ENCODE measurements at places on chromosomes 6 and 20.

DNA sequence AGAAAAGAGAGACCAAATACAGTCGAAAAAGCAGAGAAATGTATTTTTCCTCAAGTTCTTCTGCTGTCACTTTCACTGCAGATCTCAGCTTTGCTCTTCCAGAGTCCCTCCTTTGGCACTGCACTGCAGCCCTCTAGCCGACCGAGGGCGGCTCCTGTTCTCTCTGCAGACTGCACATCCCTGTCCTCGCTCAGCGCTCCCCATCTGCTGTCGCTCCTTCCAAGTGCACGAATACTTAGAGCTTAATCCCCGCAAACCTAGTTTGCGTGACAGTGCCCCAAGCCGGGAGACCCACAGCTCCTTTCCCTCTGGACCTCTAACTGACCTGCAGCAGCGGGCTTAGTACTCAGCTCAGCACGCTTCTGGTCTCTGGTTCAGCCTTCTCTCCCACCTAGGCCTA lies 15.2 kb downstream of the RPP21 start:
- DNase-seq = no peak

DNA sequence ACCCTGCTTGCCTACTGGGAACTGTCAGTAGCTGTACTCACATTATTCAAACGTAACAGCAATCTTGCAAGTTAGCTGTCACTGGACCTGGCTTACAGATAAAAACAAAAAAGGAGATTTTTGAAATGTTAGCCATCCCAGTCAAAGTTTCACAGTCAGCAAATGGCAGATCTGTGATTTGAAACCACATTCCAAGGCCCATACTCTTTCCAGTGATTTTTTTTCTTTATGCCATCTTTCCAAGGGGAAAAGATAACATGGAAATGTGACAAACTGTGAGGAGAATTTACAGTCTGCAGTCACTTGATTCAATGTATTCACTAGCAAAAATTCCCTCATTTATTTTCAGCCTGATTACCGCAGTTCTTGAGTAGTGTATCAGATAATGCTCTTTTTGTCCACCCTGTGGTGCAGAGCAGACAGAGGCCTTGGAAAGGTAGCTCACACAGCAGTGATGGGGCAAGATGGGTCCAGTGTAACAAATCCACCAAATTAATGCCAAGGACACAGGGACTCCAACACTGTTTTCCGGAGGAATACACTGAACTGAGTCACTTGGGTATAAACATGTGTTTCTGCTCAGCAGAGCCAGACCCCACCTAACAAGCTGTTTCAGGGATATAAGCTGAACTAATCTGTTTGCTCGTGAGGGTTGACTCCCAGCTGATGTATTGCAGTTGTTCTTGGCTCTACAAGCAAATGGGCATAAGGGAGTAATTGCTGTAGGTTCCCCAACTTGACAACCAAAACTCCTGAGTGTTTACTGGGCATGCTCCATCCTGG lies 49.9 kb upstream of the ADGRF1 start:
- DNase-seq = no peak

- DNase-seq = no peak
Observed at GRCh38 chr20:50417023-50417329, 93.2 kb upstream of the PTPN1 start.

GRCh38 chr6:33909737-33910136 lies 105.9 kb upstream of the MLN start:
- no peak for DNase-seq

DNA sequence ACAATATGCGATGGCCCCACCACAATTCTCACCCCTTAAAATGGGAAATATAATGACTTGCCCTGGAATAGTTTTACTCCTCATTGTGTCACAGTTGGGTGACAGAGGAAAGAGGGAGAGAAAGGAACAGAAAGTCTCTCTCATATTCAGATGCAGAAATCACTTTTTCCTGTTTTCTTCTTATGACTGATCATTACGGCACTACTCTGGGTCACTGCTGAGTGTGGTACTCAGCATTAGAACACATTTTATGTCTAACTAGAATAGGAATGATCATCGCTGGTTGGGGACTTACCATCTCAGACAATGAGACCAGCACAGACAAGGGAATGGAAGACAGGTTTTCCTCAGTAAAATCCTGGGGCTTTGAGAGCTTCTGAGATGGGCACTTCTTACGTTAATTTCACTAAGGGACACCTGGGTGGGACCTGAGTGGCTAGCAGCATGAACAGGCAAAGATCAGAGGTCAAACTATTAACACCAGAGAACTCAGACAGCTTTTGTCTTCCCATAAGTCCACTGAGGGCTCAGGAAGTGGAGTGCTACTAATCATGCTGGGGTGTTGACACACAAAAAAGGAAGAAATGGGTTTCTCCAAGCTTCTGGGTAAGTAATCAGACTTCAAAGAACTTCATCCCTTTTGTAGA lies 54.9 kb upstream of the ARHGAP18 start:
- DNase-seq = no peak

DNA sequence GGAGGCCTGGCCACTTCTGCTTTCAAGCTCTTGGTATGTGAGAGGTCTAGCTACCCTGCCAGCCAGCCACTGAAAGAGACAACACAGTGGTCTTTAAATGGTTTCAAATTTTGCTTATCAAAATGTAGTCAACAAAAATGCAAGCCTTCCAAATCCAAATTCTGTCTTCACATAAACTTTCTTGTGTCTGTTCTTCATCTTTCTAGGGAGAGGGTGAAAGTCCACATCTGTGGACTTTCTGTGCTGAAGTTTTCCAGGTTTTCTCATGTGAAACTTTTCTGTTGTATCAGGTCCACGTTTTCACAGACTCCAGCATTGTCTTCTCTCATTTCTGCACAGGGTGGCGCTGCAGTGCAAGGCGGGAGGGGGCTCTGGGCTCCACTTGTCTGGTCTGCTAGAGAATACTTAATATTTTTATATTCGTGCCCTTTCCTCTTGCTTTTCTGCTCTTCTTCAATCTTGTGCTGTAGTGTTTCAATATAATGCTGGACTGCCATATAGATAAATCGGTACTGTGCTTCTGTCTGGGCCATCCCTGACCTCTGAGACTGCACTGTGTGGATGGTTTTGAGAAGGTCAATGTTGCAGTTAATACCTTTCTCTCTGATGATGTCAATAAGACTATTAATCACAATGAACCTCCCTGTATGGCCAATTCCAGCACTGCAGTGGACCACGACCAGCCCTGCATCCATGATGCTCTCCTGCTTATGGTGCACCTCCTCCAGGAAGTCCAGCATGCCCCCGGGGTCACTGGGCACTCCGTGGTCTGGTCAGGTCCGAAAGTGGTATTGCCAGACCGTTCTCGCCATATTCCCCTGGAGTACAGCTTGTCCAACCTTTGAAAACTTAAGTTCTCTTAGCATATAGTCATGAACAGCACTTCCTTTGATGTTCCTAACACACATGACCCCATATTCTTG lies 161.6 kb upstream of the TNFAIP3 start:
- DNase-seq = peak; percentile 55

- no peak for DNase-seq
Observed at GRCh38 chr20:31875671-31876070, 5.2 kb downstream of the TTLL9 start.

DNA sequence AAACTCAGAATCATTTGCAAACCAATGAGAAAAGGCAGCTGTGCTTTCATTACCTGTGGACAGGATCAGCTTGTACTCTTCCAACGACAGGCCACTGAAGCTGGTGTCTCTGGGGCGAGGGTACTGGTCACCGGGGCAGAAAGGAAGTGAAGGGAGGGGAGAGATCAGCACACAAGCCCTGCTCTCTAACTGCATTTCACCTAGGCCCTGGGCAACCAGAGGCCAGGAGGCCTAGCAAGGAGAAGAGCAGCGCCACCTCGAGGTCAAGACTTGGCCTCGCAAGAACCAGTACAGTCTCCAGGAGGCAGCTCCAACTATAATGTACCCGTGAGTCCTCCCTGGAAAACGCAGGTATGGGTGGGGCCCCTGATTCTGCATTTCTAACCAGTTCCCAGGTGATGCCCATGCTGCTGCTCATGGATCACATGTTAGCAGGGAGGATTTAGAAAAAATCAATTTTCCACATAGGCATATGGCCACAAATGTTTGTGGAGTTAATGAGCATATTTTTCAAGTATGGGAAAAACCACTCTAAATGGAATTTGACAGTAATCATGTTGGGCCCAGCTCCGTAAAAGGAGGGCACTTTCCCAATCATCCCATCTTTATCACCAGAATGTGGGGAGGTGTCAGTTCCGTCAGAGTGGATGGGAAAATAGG lies 11.0 kb downstream of the UQCC2 start:
- DNase-seq = no peak

- DNase-seq = no peak
Observed at GRCh38 chr6:163152701-163153100, 261.8 kb upstream of the QKI start.

- no peak for DNase-seq
Observed at GRCh38 chr6:122048570-122048969, 350.9 kb upstream of the HSF2 start.

DNA sequence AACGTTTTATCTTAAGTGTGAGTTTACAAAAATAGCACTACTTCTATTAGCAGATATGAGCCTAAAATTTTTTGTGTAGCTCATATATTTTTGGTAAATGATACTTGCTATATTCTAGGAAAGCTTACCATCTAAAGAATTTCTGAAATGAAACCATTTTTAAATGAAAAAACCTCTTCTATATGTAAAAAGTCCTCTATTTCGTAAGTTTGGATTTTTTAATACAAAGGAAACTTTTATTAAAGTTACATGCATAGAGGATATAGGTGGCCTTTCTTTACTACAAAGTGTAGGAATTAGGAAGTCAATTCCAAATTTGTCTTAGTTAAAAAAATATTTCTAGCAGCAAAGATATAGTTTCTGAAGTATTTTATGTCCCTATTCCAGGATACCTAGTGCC lies 18.8 kb downstream of the EFHC1 start:
- DNase-seq = no peak

DNA sequence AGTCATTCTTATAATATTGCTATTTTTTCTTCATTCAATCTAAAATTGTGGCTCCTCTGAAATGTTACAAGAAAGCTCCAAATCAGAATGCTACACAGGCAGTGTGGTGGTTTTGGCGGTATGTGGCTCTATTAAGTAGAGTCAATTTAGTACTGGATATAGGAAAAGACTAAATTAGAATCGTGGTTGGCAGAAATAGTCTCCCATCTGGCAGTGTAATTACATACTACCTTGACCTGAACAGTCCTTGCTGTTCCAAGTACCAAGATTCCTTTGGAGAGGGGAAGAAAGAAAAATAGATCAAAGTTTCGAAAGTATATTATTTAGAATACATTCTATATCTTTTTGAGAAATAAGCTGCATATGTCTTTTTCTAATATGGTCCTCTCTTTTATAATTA lies 78.2 kb downstream of the C6orf118 start:
- DNase-seq = no peak

GRCh38 chr20:53101992-53102760 lies 130.0 kb downstream of the TSHZ2 start:
- DNase-seq = no peak

DNA sequence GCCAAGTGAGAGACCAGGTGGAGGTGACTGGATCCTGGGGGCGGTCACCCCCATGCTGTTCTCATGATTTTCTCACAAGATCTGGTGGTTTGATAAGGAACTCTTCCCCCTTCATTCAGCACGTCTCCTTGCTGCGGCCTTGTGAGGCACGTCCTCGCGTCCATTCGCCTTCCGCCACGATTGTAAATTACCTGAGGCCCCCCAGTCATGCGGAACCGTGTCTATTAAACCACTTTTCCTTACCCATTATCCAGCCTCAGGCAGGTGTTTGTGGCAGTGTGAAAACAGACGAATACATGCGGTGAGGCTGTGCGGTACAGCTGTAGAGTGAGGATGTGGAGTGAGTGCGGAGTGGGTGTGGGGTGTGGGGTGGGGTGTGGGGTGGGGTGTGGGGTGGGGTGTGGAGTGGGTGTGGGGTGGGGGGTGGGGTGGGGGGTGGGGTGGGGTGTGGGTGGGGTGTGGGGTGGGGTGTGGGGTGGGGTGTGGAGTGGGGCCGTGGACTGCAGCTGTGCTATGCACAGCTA lies 12.1 kb upstream of the NTSR1 start:
- DNase-seq = no peak

- no peak for DNase-seq
Observed at GRCh38 chr6:113331021-113331420, 526.1 kb upstream of the MARCKS start.

DNA sequence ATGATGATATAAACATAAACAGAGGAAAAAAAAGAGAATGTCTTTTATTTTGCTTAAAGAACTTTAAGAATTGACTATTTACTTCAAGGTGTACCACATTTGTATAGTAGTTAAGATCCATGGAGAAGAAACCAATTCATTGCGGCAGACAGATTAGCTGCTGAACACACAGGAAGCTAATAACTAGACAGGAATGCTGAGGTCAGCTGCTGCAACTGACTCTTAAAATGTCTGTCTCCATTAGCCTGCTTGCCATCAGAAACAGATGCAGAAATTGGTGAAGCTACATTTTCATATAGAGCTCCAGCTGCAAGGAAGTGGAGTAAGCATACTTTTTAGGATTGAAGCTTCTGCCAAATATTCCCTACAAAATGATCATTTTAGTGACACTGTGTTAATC lies 939.5 kb downstream of the EPHA7 start:
- DNase-seq = no peak

DNA sequence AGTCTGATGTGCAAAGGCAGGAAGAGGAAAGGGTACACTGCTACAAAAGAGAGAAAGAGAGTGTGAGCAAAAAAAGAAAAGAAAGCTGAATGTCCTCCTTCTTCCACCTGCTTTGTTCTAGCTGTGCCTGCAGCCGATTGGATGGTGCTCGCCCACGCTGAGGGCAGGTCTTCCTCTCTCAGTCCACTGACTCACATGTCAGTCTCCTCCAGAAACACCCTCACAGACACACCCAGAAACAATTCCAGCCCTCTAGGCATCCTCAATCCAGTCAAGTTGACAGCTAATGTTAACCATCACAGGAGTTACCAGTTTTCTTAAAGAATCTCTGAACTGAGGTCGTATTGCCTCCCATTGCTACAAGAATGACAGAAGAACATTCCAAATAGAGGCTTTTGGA lies 411.9 kb upstream of the SASH1 start:
- peak; percentile 45 for DNase-seq

DNA sequence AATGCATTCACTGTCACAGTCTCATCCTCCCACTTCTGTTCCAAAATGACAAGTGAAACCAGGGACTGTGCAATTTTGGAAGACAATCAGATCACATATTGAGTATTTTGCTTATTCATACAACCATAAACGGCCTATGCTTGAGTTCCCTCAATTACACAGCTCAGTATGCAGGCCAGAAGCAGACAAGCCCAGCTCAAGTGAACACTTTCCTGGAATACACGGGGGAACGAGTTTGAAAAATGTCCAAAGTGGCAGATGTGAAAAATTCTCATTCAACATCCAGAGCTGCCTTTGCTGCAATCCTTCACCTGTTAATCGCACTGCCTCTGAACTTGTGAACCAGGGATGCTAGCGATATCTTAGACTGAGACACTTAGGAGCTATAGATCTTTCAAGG lies 190.2 kb downstream of the COL9A1 start:
- DNase-seq = no peak

- DNase-seq = peak; percentile 56
Observed at GRCh38 chr6:158605266-158605878, 39.2 kb downstream of the DYNLT1 start.

GRCh38 chr6:86474081-86474480 lies 463.2 kb upstream of the HTR1E start:
- no peak for DNase-seq

GRCh38 chr20:5024982-5025381 lies 23.7 kb upstream of the SLC23A2 start:
- DNase-seq = no peak

GRCh38 chr20:44803383-44803941 lies 6.9 kb downstream of the RIMS4 start:
- no peak for DNase-seq
